ENCODE measurements at places on chromosomes 6 and 20.
A peak's percentile ranks its signal among the peaks of the same experiment; 100 is the strongest.

GRCh38 chr6:65999288-65999791 is 292.3 kb upstream of the EYS start:
- no peak for DNase-seq

DNA sequence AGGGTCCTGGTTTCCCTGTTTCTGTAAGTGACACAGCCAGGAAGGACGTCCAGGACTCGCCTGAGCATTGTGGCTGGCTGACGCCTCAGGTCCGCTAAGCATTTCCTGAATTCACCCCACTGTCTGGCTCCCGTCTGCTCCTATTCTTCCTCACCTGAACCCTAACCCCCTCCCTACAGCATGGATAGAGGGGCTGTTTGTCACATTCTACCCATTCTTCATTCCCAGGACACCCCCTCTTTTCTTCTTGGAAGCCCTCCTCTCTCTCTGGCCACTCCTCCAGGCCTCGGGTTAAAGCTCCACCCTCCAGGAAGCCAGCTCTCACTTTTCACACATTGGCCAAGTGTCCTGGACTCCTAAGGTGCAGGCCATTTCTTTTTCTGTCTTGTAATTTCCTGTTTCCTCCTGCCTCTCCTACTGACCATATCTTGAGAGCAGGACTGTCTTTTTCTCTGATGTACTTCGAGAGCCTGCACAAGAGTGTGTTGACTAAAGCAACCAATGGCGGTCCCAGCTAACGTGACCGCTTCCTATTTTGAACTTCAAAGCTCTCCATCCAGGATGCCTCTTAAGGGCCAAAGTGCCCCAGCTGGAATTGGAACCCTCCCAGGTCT is 24.2 kb upstream of the MYMX start:
- no peak for DNase-seq

GRCh38 chr6:19759117-19759880 is 77.9 kb upstream of the ID4 start:
- DNase-seq: no peak

GRCh38 chr6:4464638-4465037 is 311.6 kb upstream of the CDYL start:
- DNase-seq: no peak

DNA sequence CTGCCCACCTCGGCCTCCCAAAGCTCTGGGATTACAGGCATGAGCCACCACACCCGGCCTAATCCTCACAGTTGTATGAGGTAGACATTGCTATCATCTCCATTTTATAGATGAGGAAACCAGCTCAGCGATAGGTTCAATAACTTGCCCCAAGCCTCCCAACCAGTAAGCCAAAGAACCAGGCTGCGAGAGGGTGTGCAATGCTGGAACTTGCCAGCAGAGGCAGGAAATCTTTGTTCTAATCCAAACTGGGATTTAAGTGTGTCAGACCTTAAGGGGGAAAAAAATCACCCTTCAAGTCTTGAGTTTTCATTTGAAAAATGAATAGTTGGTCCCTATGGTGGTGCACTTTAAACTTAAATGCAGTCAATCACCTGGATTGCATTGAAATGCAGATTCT is 20.1 kb upstream of the RNGTT start:
- DNase-seq: no peak

- no peak for DNase-seq
Observed at GRCh38 chr20:63114006-63114692, 101.8 kb downstream of the YTHDF1 start.

DNA sequence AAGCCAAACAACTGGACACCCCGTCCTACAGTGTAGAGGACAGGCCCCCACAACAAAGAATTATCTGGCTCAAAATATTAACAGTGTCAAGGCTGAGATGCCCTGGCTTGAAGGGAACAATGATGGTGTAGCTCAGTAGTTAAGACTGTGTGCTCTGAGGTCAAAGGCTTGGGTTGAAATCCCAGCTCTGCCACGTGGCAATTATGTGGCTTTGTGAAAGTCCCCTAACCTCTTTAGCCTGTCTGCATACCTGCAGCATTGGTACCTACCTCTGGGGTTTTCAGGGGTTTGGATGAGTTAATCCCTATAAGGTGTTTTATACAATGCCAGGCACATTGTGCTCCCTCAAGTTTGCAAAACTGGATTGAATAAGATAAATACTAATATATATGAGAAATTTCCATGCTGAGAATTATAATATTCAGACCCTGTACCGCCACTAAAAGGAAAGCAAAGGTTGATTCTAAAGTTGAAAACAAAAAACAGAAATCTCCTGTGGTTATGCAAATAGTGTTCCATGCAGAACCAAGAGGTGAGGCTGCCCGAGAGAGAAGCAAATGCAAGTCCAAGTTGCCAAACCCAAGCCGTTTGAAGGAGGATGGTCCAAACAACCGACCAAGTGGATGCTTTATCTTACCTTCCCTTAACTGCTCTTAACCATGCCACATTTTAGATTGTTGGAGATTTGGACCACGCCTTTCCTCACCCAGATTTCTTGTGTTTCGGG is 199.8 kb downstream of the NFATC2 start:
- DNase-seq: no peak

- no peak for DNase-seq
Observed at GRCh38 chr20:58973866-58974265, 7.2 kb upstream of the NELFCD start.

DNA sequence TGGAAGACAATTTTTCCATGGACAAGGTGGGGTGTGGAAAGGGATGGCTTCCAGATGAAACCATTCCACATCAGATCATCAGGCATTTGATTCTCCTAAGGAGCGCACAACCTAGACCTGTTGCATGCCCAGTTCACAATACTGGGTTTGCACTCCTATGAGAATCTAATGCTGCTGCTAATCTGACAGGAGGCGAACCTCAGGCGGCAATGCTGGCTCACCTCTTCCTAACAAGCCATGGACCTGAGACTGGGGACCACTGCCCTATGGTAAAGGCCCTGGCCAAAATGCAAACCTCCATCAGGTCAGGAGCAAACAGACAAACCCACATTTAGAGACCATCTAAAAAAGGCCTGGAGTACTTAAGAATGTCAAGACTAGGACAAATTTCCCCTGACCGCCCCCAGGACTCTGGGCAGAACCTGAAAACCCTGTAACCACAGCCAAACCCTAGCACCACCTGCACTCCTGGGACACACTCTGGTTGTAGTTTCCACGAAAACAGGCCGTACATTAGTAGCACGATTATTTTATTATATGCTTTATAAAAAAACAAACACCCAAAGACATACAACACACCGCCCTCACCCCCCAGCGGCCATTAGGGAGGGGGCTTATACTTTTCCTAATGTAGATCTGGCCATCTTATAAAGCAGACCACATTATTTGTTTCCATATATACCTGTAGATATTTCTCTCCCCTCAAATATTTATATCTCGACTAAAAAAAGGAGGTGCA is 27.3 kb downstream of the SNX5 start:
- no peak for DNase-seq

DNA sequence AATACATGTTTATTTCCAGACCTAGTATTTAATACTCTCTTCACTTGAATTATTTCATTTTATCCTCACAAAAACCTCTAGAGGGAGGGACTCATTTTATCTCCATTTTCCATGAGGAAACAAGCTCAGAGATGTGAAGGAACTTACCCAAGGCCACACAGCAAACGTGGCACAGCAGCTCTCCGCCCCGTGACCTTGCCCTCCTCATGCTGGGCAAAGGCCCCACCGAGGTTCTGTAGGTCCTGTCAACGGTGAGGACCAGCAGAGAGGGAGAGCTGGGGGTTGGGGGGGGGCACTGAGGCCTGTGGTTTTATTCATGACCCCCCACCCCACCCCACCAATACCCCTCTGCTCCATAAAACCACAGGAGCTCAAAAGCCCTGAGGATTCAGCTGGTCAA is 40.9 kb upstream of the TLDC2 start:
- no peak for DNase-seq

GRCh38 chr6:149480502-149481280 is 4.1 kb downstream of the ZC3H12D start:
- DNase-seq: peak; percentile 61

- no peak for DNase-seq
Observed at GRCh38 chr6:80969439-80969838, 783.0 kb downstream of the TENT5A start.
